ENCODE measurements at places on chromosomes 3 and 15.

DNA sequence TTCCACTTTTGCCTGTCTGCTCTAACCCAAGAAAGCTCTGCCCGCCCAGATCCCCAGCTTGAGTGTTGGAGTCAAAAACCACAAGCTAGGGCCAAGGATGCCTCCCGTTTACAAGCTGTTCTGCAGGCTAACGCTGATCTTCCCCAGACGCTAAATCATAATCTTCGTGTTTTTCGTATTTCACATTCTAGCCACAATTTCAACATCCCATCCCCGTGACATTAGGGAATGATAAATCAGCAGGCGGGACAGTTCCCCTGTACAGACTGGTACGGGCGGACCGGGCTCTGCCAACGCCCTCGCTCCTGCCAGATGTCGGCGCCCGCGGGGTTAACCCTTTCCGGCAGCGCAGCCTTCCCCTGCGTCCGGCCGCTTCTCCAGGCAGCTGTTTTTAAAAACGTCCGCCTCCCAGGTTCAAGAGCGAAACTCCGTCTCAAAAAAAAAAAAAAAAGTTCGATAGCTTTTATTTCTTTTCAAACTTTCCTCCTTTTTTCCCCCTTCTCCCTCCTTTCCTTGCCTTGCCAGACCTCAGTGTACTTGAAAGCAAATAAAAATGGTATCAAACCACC, 81.0 kb upstream of the BNC1 start:
- no peak for DNase-seq

- no peak for DNase-seq
Observed at GRCh38 chr3:110430146-110430545, 641.5 kb upstream of the NECTIN3 start.

GRCh38 chr3:43317461-43318316, 31.3 kb downstream of the SNRK start:
- no peak for DNase-seq

DNA sequence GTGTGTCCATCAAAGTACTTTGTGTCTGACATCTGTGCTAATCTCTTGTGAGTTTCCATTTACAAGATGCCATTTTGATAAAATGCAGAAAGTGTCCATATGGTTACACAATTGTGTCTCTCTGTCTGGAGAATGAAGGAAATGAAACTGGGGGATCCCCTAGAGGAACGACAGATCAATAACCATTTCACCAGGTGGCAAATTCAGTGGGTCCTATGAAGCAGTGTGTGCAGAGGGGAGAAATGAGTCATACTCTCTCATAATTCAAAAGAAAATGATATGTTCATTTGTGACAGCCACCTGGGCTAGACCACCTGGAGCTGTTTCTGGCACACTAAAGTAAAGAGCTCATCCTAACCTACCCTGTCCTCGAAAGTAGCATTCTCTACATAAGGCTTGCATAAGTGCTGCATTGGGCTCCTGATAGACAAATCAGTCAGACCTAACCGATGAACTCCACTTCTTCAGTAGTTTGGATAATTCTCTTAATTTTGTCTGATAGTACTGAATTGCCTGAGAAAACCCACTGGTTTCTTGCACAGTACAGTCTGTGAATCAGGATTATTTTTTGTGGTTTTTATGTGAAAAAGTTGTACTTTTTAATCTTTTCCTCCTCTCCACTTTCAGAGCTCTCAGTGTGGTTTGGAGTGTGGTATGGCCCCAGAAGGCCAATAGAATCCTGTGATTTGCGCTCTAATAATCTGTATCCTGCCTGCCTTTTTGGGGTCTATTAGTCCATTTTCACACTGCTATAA, 10.3 kb upstream of the CD47 start:
- no peak for DNase-seq

- DNase-seq: no peak
Observed at GRCh38 chr3:38473229-38473628, 19.5 kb downstream of the ACVR2B start.

DNA sequence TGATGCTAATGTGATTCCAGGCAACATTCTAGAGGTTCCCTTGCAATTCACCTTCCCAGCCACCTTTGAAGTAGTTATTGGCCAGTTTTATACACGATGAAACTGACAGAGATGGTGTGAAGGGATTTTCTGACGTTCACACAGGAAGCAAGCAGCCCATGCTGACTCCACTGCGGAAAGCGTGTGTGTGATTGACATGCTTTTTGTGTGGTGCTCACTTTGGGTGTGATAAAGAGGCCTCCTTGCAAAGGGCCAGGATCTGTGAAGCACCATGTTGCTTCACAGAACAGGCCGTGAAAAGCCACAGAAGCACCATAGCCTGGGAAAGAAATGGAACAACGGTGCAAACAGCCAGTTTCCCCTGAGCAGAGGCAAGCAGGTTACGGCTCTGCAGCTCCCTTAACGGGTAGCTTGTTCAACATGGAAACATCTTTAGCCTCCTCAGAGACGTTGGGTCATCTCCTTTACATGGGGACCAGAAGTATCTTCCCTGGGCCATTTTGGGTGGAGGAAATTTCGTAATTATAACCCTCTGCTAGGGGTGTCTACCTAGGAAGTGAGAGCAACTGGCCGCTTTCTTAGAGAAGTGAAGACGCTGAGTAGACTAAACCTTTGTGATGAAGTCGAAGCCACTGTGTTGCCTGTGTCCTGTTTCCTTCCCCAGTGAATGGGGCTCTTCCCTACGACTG, 108.5 kb downstream of the APBA2 start:
- DNase-seq: no peak

DNA sequence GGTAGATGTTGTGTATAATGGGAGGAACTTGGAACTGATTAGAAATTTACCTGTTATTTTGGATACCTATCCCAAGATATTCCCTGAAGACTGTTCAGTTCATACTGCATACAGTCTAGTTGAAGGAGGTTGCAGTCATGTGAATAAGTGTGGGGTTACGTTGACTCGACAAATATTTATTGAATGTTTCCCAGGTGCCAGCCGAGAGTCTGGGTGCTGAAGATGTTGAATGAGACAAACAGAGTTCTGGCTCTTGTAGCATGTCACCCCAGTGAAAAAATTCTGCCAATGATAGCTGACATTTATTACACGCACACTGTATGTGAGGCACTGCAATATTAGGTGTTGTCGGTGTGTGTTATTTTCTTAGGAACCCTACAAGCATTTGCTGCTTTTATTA, 176.0 kb downstream of the KCNMB2 start:
- DNase-seq: no peak

DNA sequence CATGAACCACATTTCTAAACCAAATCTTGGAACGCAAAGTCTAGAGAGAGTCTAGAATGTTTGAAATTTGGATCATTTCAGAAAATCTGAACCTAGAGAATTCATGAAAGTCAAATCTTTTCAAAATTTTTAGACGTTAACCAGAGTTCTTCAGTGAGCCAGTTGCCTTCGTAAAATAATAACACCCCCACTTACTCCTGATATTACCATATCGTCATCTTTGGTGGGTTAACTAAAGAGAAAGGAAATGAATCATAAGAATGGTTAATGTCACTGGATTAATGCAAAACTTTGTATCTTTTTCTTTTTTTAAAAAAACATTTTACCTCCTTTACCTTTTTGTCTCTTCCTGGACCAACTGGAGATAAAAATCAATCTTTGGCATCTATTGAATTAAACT, 1.2 kb upstream of the ZBED2 start:
- no peak for DNase-seq

GRCh38 chr3:182618981-182619591, 174.2 kb upstream of the ATP11B start:
- DNase-seq: no peak

DNA sequence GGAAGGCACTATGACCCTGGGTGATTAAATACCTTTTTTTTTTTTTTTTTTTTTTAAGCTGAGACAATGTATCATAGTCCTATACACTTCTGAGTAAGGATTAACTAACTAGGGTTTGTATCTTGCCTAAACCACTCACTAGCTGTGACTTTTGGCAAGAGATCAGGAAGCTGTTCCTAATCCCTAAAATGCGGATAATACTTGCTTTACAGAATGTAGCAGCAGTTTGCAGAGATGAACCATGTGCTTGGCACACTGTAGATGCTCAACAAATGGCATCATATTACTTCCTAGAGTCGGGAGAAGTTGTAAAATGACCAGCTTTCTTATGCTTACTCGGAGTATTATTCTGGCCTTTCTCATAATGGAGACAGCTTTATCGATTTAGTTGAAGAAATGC, 25.6 kb upstream of the PYGO1 start:
- no peak for DNase-seq

DNA sequence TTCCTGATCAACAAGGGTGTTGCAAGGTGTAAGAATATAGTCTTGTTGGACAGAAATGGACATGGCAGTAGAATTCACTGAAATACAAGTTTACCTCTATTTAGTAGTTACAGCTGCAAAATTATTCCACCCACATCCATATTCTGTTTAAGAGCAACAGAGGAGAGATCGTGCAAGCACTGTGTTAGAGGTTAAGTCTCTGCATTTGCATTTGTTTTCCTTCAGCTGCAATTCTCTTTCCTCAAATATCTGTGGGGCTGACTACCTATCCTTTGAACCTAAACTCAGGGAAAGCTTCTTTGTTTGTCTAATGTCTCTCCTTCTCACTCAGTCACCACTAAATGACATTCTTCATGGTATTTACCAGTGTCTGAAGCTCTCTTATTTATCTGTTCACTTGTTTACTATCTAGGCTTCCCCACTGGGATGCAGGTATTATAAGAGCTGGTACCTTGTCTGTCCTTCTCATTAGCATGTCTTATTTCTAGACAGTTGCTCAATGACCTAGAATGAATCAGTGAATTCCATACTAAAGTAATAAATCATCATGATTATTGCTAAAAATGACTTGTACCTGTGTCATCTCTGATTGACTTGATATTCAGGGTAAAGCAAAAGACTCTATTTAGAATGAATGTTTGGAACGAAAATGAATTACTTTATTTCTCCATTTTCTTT, 175.3 kb upstream of the FEZF2 start:
- no peak for DNase-seq

DNA sequence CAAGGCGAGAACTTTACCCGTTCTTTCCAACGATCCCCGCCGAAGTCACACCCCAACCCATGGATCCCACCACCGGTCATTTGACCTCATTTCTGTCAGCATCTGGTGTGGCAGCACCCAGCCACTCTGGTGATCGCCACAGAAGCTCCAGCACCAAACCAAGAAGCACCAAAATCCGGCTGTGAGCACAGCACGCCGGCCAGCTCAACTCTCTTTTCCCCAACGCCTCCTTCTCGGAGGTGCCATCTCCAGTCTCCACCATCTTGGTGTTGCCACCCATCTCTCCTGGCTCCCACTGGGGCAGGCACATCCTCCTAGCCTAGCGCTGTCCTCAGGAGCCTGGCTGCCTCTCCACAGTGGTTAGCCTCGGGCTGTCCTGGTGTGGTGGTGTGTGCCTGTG, 6.5 kb downstream of the MUC4 start:
- no peak for DNase-seq

- DNase-seq: no peak
Observed at GRCh38 chr15:100429116-100429728, 87.4 kb upstream of the ADAMTS17 start.

GRCh38 chr3:129593595-129594339, 12.7 kb downstream of the PLXND1 start:
- DNase-seq: peak; percentile 87

DNA sequence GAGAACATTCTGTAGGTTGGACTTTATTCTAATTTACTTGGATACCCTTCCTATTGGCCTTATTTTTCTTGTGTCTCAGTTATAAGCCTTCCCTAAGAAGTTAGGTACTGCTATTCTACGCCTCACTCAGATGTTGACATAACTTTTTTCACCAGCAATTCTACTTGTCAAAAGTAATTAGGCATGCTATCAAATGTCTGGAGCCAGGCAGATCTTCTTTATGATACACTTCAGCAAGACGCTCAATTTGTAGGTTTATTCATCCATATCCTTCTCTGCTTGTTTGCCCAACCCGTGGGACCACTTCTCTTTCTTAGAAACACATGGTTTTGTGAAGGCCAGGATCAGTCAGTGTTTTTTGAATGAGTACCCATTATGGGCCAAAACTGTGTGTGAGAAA, 36.2 kb upstream of the COL8A1 start:
- no peak for DNase-seq
